Right lobe of liver (tissue), 6 donors: ENCODE measurements at places on chromosomes 4 and X.

DNA sequence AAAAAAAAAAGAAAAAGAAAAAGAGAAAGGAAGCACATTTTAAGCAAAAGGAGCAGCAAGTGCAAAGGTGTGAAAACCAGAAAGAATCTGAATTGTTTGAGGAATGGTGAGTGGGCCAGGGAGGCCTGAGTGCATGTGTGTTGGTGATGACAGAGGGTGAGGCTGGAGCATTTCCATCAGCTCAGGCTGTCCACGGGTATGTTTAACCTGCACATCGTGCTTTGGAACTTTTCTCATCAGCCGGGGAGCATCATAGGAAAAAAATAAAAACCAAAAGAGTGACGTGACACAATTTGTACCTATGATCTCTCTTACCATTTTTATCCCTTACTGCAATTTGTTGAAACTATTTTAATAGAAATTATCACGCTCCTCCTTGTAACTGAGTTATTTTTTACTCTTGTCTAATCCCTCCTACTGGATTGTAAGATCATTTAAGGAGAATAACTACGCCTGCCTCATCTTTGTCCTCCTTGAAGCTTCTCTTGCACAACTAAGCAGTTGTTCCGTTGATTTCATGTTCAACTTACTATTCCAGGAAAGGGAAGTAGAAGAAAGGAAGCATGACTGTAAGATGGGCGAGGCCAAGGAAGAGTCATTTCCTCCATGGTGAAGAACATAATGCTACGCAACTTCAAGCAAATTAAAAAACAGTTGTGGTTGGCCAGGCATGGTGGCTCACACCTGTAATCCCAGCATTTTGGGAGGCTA lies 7.0 kb downstream of the PALLD start:
- no peak for DNase-seq

DNA sequence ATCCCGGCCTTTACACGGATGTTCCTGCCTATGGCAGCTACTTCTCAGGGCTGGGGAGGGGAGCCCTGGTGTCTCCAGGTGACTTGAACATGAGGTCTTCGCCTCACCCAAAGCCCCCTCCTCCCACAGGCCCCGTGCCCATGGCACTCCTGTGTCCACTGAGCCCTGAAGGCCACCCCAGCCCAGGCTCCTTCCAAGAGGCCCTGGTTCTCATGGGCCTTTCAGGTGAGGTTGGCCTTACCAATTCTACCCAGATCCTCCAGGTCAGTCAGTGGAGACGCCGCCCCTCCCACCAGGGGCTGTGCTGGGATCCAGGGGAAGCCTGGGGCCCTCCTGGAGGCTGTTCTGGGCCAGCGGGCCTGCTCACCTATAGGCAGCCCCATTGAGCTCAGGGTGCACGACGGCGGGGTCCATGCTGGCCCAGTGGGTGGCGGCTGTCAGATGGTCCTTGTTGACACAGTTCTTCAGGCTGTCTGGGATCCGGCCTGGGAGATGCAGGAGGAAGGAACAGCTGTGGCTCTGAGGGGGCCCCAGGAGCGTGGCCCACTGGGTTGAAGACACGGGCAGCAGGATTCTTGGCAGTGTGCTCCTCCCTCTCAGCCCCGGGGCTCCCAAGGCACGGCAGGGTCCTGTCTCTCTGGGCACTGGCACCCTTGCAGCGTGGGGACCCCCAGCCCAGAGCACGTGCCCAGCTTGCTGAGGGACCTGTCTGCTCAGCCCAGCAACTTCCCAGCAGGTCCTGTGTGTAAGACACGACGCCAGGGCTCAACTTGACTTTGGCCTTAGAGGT lies 36.2 kb downstream of the CTBP1 start:
- DNase-seq, result no peak

DNA sequence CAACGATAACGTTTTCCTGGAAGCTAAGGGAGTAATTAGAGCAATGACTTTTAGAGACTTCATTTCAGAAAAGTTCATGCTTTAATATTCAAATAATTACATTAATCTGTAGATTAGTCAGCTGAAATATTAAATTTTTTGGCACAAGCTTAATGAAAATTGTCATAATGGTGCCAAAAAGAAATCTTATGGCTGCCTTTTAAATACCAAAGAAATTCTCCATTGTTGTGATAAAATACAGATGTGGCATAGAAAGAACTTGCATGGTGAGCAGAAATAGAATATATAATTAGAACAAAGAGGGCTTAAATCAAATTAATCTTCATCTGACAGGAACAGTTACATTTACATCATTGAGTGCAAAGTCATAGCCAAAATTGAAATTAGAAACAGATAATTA lies 263.5 kb downstream of the AFF2 start:
- DNase-seq, result no peak

GRCh38 chrX:132648895-132649294 lies 160.1 kb upstream of the MBNL3 start:
- no peak for DNase-seq

DNA sequence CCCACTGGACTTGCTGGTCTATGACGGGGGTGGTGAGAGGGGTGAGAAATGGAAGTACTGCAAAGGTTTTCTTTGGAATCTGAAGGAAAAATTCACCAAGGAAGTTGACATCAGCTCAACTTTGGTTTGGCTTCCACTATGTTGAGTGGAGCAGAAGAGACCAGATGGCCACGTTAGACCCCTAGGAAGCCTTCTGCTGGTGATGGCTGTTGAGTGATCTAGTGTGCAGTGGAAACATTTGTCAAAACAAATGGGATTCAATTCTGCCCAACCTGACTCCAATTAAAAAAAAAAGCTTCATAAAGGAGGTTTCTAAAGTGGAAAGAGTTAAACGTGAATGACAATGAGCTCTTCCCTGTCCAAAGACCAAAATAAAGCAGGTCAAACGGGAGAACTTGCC lies 25.7 kb downstream of the SEL1L3 start:
- no peak for DNase-seq

DNA sequence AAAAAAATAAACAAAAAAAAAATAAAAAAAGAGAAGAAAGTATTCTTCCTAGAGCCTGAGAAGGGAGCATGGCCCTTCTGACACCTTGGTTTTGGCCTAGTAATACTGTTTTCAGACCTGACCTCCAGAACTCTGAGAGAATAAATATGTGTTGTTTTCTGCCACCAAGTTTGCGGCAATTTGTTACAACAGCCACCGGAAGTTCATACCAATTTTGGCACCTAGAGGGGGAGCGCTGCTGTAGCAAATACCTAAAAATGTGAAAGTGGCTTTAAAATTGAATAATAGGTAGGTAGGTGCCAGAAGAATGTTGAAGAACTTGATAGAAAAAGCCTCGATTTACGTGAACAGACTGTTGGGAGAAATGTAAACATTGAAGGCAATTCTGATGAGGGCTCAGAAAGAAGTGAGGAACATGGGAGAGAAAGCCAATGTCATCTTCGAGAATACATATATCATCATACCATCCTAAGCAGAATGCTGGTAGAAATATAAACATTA lies 27.5 kb upstream of the SPACA5B start:
- DNase-seq, result no peak

GRCh38 chr4:49032440-49033161 lies 46.5 kb downstream of the CWH43 start:
- no peak for DNase-seq

DNA sequence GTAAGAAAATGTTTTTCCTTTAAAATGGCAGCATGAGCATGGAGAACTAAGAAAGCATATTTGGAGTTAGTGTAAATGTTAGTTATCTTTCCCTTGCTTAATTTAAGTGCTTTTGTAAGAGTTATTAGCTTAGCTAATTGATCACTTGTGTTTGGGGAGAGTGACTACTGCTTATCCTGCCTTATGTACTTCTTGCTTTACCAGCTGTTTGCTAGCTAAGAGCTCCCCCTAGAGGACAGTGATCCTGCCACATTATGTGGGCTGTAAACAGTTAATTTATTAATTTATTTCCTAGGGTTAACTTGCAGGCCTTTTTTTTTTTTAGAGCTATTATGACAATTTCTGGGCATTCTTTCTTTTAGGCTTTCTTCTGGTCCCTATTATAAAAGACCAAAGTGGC lies 435.8 kb downstream of the MAGEB5 start:
- DNase-seq, result no peak

DNA sequence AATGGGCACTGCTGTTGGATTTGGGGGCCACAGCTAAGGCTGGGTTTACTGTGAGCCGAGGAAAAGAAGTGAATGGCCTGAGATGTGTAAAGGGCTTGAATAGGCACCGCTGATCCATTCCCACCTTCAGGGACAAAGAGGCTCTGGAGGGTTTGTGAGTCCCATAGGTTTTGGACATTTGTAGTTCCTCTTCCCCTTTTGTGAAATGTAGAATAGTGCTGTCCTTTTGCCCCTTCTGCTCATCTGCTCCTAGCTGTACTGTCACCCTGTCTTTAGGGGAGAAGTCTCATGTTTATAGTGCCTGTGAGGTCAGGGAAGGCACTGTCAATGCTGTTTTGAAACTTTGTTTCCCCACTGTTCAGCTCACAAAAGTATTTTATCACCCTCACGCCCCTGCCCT lies 26.4 kb upstream of the CLCN4 start:
- no peak for DNase-seq

DNA sequence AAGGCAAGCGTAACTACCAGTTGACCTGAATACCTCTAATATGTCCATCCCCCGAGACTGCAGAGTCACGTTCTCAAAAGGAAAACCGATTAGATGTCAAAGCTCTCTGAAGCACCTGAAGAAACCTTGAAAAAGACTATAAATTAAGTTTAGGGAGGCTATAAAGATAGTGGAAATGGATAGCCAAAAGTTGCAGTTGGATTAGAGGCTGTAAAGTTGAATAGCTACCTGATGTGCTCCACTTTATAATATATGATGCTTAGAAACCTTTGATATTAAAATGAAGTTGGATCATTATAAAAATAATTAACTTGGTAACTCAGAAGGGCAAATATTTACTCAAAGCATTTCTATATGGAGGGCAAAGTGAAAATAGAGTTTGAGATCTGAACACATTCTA lies 506.6 kb upstream of the AGA start:
- no peak for DNase-seq

GRCh38 chr4:40401631-40402030 lies 66.5 kb downstream of the CHRNA9 start:
- no peak for DNase-seq

DNA sequence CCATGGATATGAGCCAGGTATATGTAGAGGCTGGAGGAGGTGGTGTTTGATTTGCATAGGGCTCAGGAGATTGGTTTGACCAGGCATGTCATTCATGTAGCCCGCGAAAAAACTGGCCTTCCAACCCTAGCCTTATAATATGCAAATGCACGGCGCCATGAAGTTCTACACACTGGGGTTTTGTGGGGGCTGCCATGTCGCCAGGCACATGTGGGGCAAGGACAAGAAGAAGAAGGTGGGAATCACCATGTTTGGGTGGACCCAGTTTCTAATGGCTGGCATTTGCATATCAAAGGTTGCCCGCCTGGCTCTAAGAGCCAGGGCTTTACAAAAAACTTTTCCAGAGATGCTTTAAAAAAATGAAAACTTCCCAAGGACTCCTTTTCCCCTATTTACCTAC lies 1251.0 kb downstream of the PCDH18 start:
- no peak for DNase-seq

GRCh38 chrX:34918856-34919255 lies 23.7 kb upstream of the FAM47B start:
- no peak for DNase-seq

GRCh38 chr4:37765741-37766140 lies 60.7 kb upstream of the PGM2 start:
- DNase-seq, result no peak

GRCh38 chr4:2850966-2851798 lies 7.5 kb downstream of the ADD1 start:
- DNase-seq, result no peak

DNA sequence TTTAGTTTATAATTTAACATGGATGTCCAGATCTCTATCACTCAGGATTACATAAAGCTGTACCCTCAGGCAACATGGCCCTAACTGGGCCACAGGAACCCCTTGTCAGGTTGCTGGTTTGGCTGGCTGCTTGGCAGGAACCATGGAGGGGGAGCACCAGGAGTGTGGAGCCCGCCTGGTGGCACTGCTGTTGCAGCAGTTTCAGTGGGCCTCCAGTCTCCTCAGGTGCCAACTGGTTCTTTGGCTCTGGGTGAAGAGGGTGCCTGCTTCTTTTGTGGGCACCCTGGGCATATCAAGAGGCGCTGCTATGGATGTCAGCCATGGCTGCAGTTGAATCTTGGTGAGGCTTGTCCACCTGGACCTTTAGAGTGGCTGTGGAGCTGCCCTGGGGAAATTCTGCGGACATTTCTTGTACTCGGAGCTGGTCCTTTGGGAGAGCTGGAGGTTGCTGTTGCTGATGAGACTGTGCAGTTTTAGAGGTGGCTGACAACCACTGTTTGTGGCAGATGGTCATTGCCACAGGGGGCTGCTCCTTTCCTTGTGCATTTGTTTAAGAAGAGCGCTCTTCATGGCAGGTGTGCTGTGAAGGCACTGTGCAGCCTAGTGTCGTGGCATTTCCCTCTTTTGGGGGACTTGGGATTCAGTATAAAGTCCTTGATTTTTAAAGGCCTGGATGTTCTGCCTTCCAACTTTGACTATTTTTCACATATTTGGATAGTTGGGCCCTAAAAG lies 10.3 kb upstream of the SMIM14 start:
- DNase-seq, result no peak

DNA sequence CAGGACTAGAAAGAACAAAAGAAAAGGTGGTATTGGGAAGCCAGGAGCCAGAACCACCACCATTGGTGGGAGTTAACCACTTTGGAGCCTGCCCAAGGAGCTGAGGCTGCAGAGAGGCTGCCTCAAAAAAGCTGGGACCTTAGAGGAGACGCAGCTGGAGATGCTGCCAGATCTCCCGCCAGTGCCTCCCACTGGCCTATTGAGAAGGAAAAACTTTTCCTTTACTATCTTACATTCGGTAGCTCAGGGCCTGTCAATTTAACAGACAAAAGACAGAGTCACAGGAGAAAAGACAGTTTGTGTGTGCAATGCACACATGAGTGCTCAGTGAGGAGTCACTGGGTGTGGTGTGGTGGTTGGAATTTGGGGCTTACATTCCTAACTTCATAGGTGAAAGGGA lies 52.4 kb upstream of the HPSE start:
- DNase-seq, result no peak

DNA sequence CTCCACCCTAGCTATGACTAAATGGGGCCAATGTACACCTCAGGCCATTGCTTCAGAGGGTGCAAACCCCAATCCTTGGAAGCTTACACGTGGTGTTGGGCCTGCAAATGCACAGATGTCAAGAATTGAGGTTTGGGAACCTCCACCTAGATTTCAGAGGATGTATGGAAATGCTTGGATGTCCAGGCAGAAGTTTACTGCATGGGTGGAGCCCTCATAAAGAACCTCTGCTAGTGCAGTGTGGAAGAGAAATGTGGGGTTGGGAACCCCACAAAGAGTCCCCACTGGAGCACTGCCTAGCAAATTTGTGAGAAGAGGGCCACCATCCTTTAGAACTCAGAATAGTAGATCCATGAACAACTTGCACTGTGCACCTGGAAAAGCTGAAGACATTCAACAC lies 284.1 kb downstream of the ANTXR2 start:
- no peak for DNase-seq
